ENCODE measurements at places on chromosomes 16 and 17. TPM values are rescaled to one million over a fixed set of nuclear protein-coding genes. Genes with fewer than 3 reads are reported as not detected.

DNA sequence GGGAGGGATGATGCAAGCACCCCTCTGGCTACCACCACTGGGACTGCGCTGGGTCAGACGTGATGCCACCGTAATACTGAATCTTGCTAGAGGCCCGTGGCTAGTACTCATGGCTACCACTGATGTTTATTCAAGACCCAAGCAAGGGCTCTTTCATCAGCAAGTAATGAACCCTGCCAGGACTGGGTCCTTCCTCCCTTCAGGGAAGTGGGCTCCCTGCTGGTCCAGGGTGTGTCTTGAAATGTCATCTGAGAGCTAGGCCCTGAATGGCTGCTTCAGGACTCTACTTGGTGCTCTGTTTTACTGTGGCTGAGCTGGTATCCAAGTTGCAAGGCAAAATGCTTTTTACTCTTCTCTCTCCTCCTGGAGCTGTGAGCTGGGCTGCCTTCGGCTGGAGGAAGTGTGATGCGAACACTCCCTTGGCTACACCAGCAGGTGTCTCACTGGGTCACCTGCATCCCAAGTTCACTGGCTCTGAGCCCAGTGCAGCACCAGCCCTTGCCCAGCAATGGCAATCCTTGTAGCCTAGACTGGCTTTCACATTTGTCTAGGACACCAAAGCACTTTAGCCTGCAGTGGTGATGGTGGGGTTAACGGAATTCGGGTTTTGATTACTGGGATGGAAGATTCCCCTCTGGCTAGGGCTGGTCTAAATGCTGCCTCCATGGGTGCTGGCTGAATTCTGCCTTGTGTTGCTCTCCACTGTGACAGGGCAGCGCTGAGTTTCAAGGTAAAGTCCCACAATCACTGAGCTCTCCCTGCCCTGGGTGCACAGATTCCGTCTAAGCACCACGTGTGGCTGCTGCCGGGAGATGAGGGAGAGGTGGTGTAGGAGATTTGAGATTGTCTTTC lies 98.6 kb downstream of the USP22 start:
- H3K27ac ChIP-seq: no peak overlapping the region
- no peak overlapping the region for H3K4me3 ChIP-seq
- no peaks in the 10 kb centered on the region for H3K4me1 ChIP-seq
- no peaks in the 10 kb centered on the region for H3K36me3 ChIP-seq

DNA sequence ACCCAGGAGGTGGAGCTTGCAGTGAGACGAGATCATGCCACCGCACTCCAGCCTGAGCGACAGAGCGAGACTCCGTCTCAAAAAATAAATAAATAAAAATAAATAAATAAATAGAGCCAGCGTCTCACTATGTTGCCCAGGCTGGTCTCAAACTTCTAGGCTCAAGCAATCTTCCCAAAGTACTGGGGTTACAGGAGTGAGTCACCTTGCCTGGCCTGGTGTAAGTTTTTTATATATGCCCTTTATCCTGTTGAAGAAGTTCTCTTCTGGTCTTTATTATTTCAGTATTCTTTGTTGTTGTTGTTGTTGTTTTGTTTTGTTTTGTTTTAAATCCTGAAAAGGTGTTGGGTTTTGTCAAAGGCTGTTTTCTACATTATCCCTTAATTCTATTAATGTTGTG lies 30.1 kb upstream of the ABCC1 start:
- no peak for DNase-seq
- no peaks in the 10 kb centered on the region for H3K27me3 ChIP-seq
- H3K4me1 ChIP-seq: no peaks in the 10 kb centered on the region
- no peak overlapping the region for H3K4me3 ChIP-seq
- H3K27ac ChIP-seq: no peak overlapping the region
- no peaks in the 10 kb centered on the region for H3K36me3 ChIP-seq

GRCh38 chr16:56514845-56515244 lies 5.0 kb downstream of the BBS2 start:
- H3K27ac ChIP-seq: no peak overlapping the region
- DNase-seq: no peak
- no peaks in the 10 kb centered on the region for H3K27me3 ChIP-seq
- H3K36me3 ChIP-seq: peaks cover 19% of the 10 kb centered on the region
- no peaks in the 10 kb centered on the region for H3K4me1 ChIP-seq

DNA sequence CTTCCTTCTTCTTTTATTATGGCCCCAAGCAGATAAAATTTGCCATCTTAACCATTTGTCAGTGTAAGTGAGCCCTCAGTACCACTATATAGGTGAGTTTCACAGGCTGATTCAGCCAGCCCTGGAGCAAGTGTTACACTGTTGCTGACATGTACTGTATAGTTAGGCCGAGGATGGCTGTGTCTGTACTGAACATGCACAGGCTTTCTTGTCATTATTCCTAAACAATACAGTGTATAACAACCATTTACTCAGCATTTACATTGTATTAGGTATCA lies 53.7 kb downstream of the AMFR start:
- H3K27ac ChIP-seq: no peak overlapping the region
- no peaks in the 10 kb centered on the region for H3K27me3 ChIP-seq
- H3K4me1 ChIP-seq: no peaks in the 10 kb centered on the region

- H3K27ac ChIP-seq: no peak overlapping the region
- no peaks in the 10 kb centered on the region for H3K27me3 ChIP-seq
- no peaks in the 10 kb centered on the region for H3K4me1 ChIP-seq
- H3K4me3 ChIP-seq: no peak overlapping the region
- H3K36me3 ChIP-seq: no peaks in the 10 kb centered on the region
Observed at GRCh38 chr17:60351012-60351695, 40.8 kb downstream of the USP32 start.

DNA sequence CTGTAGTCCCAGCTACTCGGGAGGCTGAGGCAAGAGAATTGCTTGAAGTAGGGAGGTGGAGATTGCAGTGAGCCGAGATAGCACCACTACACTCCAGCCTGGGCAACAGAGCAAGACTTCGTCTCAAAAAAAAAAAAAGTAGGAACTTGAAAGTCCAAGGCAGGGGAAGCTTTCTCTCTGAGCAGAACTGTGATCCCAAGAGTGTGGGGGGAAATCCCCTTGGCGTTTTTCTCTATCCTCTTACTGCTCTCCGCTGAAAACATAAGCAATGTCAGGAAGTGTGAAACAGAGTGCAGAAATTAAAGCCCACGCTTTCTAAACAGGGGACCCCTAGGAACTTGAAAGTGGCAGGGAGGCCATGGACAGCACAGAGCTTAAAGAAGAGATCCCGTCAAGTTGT lies 9.8 kb upstream of the CMTM3 start:
- H3K4me1 ChIP-seq: no peaks in the 10 kb centered on the region
- H3K27me3 ChIP-seq: no peaks in the 10 kb centered on the region
- H3K36me3 ChIP-seq: no peaks in the 10 kb centered on the region
- no peak overlapping the region for H3K4me3 ChIP-seq

DNA sequence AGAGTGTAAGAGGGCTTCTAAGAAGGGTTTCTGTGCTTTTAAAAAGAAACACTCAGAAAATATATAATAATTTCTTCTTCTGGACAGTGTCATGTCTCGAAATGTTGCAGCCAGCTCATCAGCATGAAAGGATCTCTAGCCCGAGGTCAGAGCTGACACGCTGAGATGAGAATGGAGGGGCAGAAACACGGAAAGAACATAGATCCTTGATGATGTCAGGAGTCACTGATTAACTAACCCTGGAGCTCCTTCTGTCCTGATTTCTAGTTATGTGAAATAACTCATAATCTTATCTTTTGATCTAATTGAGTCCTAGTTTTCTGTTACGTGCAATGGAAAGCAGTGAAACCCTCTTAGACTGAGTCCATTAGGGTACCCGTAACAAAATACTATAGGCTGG lies 10.3 kb upstream of the TOX3 start:
- no peak overlapping the region for H3K4me3 ChIP-seq
- DNase-seq: peak; percentile 83
- peak overlapping the region; percentile 87 for H3K27ac ChIP-seq
- H3K27me3 ChIP-seq: no peaks in the 10 kb centered on the region
- H3K4me1 ChIP-seq: peaks cover 13% of the 10 kb centered on the region

DNA sequence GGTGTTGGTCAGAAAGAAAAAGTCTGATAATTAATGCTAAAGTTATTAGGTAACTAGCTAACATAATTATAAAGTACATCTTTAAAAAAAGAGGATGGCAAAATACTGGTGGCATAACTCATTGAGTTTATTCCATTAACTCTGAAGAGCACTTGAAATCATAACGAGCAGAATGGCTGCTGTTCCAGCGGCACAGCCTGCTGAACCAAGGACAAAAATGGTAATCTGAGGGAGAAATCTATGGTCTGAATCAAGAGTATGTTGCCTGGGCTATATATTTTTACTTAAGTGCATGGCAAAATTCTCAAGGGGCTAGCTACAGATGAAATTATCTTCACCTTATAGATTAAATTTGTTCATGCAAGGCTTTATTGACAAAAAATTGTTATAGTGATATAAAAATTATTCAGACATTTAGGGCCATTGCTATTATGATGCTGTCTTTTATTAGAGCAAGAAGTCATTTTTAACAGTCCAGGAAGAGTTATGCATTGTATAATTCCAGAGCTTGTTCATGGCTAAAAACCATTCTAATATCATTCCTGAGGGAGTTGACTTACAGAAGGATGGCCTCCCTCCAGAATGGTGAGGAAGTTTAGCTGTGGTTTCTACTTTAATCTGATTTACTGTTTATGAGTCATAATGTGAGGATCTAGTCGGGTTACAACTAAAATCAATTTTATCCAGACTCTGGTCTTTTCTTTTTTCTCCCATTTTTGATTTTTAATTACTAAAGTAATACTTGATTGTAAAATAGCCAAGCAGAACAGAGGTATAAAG lies 41.4 kb upstream of the ANKFN1 start:
- DNase-seq: no peak
- no peaks in the 10 kb centered on the region for H3K27me3 ChIP-seq
- no peak overlapping the region for H3K4me3 ChIP-seq
- no peaks in the 10 kb centered on the region for H3K36me3 ChIP-seq

DNA sequence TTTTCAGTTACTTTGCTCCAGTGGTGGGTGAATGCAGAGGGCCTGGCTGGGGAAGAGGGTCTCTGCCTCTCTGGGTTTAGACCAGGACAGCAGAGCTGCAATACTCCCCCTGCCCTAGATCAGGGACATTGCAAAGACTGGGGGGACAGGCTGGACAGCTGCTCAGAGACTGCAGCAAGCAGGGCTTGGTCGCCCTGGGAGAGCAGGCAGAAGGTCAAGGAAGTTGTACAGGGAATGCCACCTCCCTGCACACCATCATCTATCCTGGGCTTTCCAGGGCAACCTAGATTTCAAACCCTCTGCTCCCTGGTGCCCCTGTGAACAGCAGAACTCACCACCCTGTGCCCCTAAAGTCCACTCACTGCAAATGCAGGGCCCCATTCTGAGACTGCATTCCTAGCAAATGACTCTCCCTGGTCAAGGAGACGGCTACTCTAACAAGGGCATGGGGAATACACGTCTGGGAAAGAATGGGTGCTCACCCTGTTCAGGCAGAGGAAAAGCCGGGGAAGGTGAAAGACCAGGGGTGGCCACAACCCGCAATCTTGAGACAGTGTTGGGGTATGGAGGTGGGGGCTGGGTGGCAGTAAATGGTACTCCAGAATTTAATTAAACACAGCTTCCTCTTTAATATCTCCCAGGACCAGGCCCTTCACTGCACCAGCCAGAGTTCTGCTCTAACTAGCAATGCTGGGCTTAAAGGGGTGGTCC lies 1.0 kb downstream of the KIFC3 start:
- H3K27ac ChIP-seq: peak overlapping the region; percentile 76
- peak; percentile 54 for DNase-seq
- peaks cover 64% of the 10 kb centered on the region for H3K4me1 ChIP-seq
- no peaks in the 10 kb centered on the region for H3K27me3 ChIP-seq
- peaks cover 6% of the 10 kb centered on the region for H3K36me3 ChIP-seq

GRCh38 chr17:51078009-51078592 lies 42.6 kb downstream of the SPAG9 start:
- H3K27me3 ChIP-seq: no peaks in the 10 kb centered on the region
- H3K4me1 ChIP-seq: no peaks in the 10 kb centered on the region
- DNase-seq: no peak
- peaks cover 29% of the 10 kb centered on the region for H3K36me3 ChIP-seq
- no peak overlapping the region for H3K27ac ChIP-seq
- H3K4me3 ChIP-seq: no peak overlapping the region

DNA sequence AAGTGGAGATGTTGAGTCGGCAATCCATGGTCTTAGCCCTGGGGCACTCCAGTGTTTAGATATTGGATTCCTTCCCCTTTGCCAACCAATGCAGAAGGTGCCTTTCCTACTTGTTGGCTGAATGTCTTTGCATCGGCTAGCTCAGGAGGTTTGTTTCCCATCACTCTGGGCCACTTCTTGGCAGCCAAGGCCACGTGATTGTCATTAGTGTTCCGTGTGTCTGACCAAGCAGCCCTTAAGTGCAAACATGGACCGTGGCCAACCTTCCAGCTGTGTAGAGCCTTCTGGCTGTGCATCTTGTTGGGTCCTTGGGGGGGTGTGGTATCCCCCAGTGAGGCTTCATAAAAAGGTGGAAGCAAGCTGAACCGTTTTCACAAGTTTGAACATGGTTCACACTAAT lies 66.0 kb downstream of the GNAO1 start:
- H3K27me3 ChIP-seq: no peaks in the 10 kb centered on the region
- no peak overlapping the region for H3K27ac ChIP-seq
- DNase-seq: peak; percentile 57
- H3K4me1 ChIP-seq: peaks cover 8% of the 10 kb centered on the region
- H3K4me3 ChIP-seq: no peak overlapping the region
- no peaks in the 10 kb centered on the region for H3K36me3 ChIP-seq

DNA sequence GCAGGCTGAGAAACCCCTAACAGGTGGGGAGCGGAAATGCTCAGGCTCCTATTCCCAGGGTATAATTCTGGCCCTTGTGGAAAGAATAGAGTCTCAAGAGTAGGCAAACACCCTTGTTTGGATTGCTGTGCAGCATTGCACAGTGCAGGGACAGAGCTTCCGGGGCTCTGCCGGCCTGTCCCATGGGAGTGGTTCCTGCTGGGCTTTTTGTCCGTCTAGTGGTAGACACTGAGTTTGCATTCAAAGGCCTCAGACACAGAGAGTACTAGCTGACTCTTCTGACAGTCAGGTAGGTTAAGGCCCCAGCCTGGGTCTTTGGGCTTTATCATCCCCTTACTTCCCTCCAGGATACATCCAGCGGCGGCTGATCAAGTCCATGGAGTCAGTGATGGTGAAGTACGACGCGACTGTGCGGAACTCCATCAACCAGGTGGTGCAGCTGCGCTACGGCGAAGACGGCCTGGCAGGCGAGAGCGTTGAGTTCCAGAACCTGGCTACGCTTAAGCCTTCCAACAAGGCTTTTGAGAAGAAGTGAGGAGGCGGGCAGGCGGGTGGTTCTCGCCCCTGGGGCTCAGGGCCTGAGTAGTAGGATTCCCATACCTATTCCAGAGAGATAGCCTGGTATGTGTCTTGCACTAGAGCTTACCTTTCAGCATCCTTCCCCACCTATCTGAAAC lies 18.1 kb downstream of the POLR2A start:
- H3K27me3 ChIP-seq: no peaks in the 10 kb centered on the region
- H3K4me1 ChIP-seq: no peaks in the 10 kb centered on the region
- no peak overlapping the region for H3K27ac ChIP-seq
- DNase-seq: no peak
- peaks cover 91% of the 10 kb centered on the region for H3K36me3 ChIP-seq

ABAT gene
- 55.7 TPM for polyA plus RNA-seq

KRT31 gene
- polyA plus RNA-seq: not detected

CAVIN1 gene
- 71.0 TPM for polyA plus RNA-seq

ABCC12 gene
- not detected for polyA plus RNA-seq

KRT20 gene
- polyA plus RNA-seq: 31.7 TPM

MGAT5B gene
- polyA plus RNA-seq: 1.4 TPM

RHBDL3 gene
- 0.88 TPM for polyA plus RNA-seq

PRSS53 gene
- 1.8 TPM for polyA plus RNA-seq
